Fibroblast of skin of back (primary cell): ENCODE measurements at places on chromosomes 3 and 15.

DNA sequence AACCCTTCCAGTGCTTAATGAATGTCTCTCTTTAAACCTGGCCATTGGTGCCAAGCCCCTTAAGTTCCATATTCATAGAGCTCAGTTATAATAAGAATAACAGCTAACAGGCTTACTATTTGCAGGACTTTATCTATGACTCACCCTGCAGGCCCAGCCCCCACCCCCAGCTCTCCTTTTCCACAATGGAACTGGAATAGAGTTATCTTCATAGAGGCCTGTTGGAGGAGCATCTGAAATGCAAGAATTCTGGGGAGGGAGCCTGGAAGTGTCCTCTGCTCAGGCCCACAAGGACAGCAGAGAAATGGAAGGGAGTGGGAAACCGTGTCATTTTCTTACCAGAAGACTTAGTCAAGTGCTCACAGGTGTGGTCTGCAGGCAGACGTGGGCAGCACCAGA is 52.8 kb downstream of the SEMA5B start:
- DNase-seq, result peak; percentile 74

DNA sequence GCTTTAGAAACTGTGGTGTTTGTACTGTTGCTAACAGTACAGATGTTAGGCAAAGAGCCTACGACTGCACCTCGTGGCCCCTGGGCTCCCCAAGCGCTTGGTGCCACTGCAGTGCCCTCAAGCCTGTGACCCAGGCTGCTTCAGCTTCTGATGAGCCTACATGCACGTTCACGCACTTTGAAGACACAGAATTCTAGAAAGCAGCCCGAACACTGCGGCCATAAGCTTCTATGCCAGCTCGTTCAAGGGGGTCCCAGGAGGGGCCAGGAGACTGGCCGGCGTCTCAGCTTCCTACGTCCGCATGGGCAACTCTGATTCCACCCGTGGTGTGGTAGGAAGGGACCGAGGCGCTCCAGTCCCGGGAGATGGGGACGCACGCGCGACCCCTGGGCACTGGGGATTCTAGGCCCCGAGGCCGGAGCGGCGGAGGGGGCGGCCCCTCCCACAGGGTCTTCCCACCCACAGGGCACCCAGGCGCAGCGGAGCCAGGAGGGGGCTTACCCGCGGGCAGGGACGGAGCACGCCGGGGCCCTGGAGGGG is 653 bp downstream of the MYO5C start:
- DNase-seq, result no peak

DNA sequence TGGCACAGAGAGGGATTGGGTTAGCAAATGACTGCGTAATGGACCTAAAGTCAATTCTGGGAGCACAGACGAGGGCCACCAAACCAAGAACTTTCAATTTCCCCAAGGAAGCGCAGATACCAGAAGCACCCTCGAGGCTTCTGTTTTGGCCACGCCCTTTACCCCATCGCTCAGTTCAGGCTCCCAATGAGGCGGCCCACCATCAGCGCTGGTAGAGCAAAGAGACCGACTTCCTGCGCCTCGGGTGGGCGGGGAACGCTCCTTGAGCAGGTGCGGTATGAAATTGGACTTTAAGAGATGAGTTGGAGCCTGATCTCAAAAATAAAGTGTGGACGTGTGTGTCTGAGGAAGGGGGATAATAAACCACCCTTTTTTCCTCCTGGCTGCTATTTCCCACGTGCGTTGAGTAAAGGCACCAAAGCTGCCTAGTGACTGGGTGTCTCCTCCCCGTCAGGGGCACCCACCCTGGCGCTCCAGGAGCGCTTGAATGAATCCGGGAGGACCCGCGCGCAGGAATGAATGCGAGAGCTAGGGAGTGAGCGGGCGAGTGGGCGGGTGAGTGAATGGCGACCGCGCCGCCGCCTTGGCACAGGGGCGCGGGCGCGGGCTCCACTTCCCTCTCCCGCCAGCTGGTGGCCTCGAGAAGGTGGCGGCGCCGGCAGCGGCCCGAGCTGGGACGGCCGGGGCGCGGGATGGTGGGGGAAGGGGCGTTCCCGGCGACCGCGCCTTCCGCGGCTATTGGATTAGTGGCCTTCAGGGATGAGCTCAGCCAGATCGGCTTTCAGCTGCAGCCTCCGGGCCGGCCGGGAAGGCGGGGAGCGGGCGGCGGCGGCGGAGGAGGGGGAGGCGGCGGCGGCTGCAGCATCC is at the start of gene SPSB4:
SPSB4 (plus strand) TSS at position 772 of the 867 bp plus-strand sequence. CDS start 14,758 bp downstream, outside the sequence.
- peak; percentile 80 for DNase-seq

DNA sequence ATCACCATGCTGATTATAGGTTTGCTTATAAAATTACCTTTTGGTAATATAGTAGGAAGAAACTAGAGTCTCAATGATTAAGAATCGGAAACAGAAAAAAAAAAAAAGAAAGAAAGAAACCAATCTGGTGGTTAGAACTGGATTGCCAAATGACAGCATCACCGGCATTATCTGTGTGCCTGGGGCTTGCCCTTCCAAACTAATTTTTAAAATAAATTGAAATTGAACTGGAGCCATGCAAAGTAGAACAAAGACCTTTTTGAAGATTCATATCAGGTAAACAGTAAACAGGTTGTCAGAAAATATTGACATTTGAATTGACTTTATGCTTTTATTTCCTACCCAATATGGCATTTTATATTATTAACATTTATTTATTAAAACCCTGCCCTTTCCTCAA is 11.2 kb upstream of the CPB1 start:
- DNase-seq, result no peak

- DNase-seq, result no peak
These were observed 20.5 kb upstream of the CCDC54 start for GRCh38 chr3:107356706-107357105.

GRCh38 chr3:172885704-172886103 is 135.2 kb downstream of the ECT2 start:
- DNase-seq, result no peak

DNA sequence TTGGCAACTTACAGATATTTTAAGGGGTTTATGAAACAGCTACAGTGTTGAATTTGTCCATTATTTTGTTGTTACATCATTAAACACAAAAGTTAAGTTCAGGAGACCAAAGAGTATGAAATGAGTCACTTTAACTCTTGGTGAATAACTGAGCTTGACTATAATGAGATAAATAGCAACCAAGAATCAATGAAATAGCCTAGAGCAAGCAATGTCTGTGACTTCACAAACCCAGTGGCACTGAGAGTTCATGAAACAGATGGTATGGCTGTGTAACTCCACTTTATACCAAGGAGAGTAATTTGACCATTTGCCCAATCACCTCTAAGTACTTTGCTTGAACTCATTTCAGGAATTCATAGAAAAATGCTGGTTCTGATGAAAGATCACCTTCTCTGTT is 169.6 kb upstream of the GADL1 start:
- DNase-seq, result no peak

DNA sequence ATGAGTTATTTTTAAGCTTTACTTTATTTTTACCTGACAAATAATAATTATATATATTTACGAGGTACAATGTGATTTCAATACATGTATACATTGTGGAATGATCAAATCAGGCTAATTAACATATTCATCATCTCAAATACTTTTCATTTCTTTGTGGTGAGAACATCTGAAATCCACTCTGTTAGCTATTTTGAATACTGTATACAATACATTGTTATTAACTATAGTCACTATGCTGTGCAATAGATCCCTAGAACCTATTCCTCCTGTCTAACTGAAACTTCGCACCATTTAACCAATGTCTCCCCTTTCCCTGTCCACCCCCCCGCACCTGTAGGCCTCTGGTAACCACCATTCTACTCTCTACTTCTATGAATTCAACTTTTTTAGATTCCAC is 7.9 kb upstream of the SPPL2A start:
- DNase-seq, result peak; percentile 18

DNA sequence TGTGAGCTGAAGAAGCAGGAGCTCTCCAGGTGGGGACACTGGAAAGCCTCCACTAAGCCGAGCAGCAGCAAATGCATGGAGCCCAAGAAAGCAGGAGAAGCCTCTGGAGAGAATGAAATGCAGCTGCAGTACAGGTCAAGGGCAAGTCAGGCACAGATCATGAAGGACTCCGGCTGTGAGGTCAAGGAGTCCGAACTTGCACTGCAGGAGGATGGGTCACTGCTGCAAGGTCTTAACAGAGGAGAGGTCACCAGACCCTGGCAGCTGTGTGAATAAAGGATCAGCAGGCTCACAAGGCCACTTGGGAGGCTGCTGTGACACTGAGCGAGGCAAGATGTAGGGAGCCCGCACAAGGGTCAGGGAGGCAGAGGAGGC is 24.7 kb upstream of the SLC41A3 start:
- no peak for DNase-seq

- no peak for DNase-seq
These were observed 22.3 kb upstream of the LINGO1 start for GRCh38 chr15:77654975-77655374.

- DNase-seq, result peak; percentile 45
These were observed 619 bp downstream of the TTBK2 start for GRCh38 chr15:42919799-42920518.

DNA sequence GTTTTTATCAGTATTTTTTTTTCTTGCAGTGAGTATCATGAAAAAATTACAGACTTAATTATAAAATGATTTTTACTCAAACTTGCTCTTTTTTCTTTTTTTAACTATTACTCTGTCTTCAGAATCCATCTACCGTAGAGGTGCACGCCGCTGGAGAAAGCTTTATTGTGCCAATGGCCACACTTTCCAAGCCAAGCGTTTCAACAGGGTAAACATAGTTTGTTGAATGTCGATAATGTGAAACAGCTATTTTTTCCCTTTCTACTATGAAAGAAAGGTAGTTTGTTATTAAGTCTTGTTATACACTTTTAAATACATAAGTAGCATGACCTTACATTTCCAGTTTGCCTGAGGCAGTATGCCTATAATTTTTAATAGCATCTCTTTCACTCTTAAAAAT is 45.6 kb downstream of the PRKCI start:
- no peak for DNase-seq

GRCh38 chr3:40191850-40192448 is 117.6 kb upstream of the EIF1B start:
- DNase-seq, result peak; percentile 48

DNA sequence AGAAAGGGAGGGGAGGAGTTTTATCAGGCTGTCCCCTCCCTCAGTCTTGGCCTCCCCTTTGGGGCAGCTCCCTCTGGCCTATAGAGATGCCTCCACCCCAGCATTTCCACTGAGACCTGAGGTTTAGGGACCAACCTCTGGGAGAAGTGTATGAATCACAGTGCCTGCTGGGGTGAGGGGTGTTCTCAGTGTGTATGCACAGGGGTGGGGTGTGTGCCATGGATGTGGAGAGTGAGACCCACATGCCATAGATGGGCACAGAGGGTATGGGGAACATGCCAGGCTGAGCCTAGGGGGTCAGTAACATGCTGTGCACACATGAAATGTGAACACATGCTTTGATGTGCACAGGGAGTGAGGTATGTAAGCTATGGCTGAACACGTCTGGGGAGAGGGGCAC is 12.4 kb upstream of the ANKRD63 start:
- no peak for DNase-seq

DNA sequence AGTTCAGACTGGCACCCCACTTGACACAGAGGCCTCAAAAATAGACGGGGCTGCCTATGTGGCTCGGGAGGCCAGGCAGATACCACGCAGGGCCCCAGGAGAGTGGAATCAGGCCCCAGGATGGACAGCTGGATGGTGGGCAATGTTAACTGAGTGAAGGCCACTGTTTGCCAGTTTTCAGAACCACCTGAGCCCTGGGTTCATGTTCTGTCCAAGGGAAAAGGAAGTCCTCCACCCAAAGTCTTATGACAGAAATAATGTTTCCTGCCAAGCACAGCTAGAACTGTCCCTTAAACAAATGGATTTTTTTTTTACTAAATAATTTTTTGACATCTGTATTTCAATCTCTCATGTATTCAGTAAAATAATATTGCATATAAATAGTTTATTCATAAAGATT is 228.4 kb downstream of the KLF13 start:
- DNase-seq, result no peak

- no peak for DNase-seq
These were observed 136.2 kb downstream of the TPRG1 start for GRCh38 chr3:189307963-189308362.
